ENCODE measurements at places on chromosomes 11 and 22.

GRCh38 chr11:6402561-6402981, 12.3 kb downstream of the SMPD1 start:
- DNase-seq = no peak

DNA sequence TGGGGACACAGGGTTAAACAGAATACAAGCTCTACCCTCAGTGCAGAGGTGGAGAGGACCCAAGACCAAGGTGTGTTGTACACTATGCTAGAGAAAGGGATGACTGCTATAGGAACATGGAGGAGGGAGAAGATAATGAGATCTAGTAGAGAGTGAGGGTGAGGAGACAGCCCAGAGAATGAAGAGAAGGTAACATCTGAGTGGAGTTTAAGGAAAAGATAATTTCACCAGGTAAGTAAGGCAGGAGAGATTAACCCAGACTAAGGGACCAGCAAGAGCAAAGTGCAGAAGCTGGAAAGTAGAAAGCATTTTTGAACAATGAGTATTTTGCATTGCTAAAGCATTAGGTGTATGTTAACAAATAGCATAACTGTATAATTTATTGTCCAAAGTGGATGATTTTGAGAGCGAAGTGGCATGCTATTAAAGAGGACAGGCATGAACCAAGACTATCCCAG, 128.8 kb downstream of the RASSF10 start:
- DNase-seq = peak; percentile 59

GRCh38 chr22:20058989-20059770, 20.9 kb upstream of the DGCR8 start:
- DNase-seq = no peak

GRCh38 chr11:77094841-77095365, 7.7 kb upstream of the OMP start:
- no peak for DNase-seq

- no peak for DNase-seq
Observed at GRCh38 chr11:69551963-69552362, 70.5 kb downstream of the LINC01488 start.

DNA sequence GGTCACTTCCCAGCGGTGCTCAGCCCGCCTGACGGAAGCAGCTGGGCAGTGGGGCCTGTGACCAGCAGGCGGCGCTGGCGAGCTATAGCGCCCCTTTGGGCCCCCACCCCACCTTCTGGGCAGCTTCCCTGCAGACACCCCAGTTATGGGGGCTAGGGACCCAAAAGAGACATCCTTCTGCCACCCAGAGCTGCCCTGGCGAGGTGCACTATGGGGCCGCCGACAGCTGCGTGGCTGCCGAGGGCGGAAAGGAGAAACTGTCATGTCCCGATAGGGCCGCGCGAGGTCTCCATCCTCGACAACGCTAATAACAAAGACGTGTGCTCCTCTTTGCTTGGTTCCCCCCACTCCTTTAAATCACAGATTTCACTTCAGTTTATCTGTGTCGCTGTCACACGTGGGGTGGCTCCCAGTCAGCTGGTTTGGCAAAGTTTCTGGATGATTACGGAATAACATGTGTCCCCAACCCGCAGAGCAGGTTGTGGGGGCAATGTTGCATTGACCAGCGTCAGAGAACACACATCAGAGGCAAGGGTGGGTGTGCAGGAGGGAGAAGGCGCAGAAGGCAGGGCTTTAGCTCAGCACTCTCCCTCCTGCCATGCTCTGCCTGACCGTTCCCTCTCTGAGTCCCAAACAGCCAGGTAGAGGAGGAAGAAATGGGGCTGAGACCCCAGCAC, 673 bp upstream of the MYO7A start:
- peak; percentile 50 for DNase-seq

DNA sequence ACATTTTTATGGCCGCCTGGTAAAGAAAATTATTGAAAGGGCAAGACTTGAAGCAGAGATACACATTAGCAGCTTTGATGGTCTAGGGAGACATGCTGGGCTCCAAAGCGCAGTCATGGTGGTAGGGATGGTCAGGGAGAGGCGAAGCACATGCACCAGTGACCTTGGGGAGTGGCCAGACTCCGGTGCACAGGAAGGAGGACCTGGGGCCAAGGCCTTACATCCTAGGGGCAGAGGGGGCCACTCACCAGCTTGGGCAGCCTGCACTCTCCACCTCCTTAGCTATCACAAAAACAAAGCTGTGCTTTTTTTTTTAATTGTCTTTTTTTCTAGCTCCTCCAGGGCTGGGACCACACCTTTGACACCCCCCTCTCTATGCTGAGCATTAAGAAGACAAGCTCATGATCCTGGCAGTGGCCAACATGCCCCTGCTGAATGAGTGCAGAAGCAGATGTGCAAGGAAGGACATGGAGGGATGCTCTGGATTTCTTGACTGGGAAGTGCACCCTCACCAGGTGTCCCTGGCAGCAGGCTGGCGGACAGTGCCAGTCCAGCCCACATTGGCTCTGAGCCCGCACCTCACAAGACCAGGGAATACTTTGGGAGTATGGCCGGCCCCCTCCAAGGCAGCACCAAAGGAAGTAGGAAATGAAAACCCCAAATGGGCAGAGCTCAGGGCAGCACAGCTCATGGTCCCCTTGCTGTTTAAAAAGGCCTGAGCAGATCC, 619.9 kb downstream of the TBC1D22A start:
- no peak for DNase-seq

- DNase-seq = no peak
Observed at GRCh38 chr11:112593440-112593839, 332.8 kb upstream of the PLET1 start.

- no peak for DNase-seq
Observed at GRCh38 chr11:125157953-125158680, 6.4 kb upstream of the PKNOX2 start.

DNA sequence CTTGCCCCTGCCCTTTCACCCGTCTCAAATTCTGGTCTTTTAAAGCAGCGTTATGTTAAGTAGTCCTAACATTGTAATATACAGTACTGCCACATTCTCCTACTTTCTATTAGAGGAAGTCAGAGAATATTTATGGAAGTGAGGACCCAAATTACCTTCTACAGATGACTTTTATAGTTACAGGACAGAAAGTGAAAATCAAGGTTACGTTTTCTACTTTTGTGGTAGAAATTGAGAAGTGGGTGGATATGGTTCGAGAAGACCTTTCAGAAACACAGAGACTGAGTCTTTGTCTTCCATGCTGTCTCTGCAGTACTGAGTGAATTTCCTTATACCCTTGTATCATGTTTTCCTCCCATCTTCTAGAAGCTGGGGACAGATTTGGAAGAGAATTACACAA, 17.1 kb downstream of the SC5D start:
- no peak for DNase-seq

- DNase-seq = no peak
Observed at GRCh38 chr22:25666308-25666707, 75.7 kb upstream of the MYO18B start.

DNA sequence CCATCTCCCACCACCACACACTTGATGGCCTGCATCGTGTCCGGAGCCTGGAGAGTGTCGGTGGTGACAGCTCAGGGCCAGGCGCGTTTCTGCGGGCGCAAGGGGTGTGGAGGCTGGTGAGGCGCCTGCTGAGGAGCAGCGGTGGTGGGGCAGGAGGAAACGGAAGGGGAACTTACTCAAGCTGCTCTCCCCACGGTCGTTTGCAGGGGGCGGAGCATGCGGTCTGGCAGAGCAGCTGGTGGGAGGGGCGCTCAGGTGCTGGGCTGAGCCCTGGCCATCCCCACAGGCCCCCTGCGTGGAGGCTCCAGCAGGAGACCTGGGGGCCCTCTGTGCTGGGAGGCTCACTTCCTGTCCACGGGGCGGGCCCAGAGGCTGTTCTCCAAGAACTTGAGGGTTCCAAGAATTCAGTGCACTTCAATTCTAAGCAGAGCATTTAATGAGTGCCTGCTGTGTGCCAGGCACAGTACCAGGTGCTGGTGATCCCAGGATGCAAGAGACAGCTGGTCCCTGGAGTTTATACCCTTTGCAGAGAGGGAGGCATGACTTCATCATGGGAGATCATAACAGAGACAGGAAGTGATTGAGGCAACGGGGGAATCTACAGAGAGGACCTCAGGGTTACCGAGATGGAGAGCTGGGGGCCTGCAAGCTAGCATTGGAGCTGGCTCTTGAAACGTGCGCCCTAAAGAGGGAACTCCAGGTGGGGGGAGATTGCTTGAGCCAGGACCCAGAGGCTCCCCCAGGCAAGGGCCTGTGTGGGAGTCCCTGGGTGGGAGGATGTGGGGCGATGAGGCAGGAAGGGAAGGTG, at the start of gene RAC2:
Gene RAC2, minus strand, starts transcription at position 156 of the 808 bp plus-strand sequence. Its CDS starts 121 bp downstream, at position 35.
- DNase-seq = peak; percentile 73

GRCh38 chr11:62398011-62398994, 20.5 kb upstream of the SCGB1A1 start:
- no peak for DNase-seq

- no peak for DNase-seq
Observed at GRCh38 chr11:106304274-106304673, 226.8 kb downstream of the AASDHPPT start.

DNA sequence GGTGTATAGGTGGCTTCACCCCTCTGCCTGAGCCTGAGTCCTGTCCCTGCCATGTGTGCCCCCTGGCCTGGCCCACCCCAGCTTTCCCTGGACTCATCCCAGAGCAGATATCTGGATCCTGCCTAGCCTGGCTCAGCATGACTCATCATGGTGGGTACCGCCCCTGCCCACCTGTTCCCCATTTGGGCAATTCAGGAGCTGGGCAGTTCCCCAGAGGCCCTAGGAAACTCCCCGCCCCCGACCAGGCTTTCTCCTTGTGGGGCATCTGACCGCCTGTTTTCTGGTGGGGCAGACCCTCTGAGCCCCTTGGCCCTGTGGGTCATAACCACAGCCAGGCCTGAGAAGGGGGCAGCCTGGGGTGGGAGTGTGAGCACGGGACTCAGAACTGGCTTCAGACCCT, 4.4 kb downstream of the TSPO start:
- no peak for DNase-seq

- DNase-seq = peak; percentile 87
Observed at GRCh38 chr11:18384157-18384641, 10.2 kb upstream of the LDHA start.

DNA sequence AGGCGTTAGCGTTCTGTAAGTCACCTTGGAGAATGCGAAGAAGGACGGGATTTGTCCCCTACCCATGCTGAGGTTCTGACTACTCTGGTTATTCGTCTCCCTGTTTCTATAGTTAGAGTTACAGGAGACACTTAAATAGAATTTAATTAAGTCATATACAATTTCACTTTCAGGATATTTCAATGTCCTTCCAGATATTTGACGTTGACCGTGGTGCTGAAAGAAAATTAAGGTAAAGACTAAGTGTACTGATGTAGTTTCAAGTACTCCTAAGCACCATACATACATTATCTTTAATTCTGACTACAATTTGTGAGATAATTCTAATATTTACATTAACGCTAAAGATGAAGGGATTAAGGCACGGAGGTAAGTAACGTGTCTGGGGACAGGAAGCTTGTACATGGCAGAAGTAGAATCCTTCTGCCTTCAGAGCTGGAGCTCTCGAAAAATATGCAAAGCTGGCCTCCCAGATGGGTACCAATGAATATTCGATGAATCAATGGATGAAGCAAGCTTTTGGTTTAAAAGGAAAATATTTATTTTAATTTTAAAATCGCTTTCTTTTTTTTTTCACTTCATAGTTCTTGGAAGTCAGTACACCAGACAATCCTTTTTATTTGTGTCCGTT, 539 bp upstream of the SLC36A4 start:
- DNase-seq = peak; percentile 55

DNA sequence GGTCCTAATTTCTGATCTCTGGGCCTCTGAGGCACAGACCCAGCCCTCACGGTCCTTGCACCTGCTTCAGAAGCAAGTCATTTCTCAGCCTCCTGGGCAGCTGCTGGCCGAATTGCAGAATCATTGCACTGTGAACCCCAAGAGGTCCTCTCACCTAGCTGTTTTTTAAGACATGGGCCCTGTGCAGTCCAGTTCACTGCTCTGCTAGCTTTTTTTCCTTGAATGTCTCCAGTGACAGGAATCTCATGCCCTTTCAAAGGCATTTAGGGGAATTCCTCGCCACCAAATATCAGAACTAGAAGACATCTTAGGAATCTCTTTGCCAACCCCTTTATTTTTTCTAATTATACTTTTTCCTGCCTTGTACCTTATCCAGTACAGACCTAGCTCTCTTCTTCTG, 35.6 kb upstream of the TP53I11 start:
- no peak for DNase-seq

DNA sequence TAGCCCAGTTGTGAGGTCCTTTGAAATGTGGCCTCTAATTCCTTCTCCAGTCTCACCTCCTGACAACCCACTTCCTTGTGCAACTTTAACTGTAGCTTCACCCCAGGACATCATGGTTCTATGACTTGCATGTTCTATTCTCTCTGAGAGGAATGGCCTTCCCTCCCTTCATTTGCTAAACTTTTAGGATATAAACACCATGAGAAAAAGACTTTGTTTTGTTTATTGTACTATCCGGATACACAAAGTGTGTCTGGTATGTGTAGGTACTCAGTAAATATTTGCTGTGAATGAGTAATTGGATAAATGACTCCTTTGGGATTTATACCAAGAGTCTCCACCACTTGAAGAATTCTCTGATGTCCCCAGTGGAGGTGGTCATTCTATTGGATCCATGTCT, 547.6 kb downstream of the INSC start:
- peak; percentile 4 for DNase-seq

DNA sequence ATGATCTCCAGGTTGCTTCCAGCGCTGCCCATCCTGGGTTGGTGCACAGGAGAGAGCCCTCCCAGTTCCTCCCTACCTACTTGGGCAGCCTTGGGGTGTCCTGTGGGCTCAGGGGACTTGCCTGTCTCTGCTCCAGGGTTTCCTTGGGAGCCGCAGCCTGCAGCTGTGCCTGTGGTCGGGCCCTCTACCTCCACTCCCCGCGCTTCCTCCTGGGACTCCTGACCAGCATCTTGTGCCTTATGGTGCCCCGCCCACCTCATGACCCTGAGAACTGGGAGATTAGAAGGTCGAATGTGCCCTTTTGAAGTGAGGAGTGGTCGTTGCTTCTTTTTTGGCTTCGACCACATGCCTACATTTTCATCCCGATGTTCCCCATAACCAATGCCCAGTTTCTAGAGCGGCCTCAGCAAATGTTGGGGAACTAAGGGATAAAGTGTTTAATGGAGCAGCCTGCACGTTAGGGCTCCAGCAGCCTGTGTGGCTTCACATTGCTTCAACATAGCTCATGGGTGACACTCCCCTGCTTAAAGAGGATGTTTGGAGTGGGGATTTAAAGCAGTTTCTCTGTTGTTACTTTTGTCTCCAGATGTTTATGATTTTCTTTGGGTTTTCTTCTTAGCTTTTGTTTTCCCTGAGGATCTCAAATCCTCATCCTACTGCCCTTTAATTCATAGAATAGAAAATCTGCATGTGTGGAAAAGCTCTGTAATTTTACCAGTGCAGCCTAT, 248.8 kb downstream of the TBC1D22A start:
- no peak for DNase-seq

- DNase-seq = no peak
Observed at GRCh38 chr11:1513326-1514296, 27.0 kb upstream of the MOB2 start.

GRCh38 chr11:69135420-69136363, 20.0 kb upstream of the SMIM38 start:
- no peak for DNase-seq

Measured in PC-3 (cell line).